ENCODE measurements at places on chromosomes 1 and 21.

- DNase-seq = no peak
Observed at GRCh38 chr1:113325022-113325421, 65.3 kb upstream of the MAGI3 start.

DNA sequence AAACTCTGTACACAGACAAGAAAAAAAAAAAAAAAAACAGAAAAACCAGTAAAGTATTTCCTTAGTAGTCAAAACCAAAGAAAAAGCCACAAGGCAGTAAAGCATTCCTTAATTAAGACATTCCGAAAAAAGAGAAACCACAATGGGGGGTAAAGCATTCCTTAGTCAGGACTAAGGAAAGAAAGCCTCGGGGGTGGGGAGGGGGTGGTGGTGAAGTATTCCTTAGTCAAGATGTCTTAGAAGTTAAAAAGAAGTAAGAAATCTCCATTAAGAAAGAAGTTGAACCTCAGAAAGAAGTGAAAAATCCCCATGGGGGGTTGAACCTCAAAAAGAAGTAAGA, 28.2 kb upstream of the FMO1 start:
- DNase-seq = no peak

- DNase-seq = no peak
Observed at GRCh38 chr1:216665406-216665805, 57.8 kb downstream of the ESRRG start.

DNA sequence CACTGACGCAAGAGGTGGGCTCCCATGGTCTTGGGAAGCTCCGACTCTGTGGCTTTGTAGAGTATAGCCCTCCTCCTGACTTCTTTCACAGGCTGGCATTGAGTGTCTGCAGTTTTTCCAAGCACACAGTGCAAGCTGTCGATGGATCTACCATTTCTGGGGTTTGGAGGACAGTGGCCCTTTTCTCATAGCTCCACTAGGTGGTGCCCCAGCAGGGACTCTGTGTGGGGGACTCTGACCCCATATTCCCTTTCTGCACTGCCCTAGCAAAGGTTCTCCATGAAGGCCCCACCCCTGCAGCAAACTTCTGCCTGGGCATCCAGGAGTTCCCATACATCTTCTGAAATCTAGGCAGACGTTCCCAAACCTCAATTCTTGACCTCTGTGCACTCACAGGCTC, 236.2 kb downstream of the COL11A1 start:
- DNase-seq = no peak

GRCh38 chr1:27556781-27557595, 47.0 kb downstream of the AHDC1 start:
- DNase-seq = peak; percentile 43

DNA sequence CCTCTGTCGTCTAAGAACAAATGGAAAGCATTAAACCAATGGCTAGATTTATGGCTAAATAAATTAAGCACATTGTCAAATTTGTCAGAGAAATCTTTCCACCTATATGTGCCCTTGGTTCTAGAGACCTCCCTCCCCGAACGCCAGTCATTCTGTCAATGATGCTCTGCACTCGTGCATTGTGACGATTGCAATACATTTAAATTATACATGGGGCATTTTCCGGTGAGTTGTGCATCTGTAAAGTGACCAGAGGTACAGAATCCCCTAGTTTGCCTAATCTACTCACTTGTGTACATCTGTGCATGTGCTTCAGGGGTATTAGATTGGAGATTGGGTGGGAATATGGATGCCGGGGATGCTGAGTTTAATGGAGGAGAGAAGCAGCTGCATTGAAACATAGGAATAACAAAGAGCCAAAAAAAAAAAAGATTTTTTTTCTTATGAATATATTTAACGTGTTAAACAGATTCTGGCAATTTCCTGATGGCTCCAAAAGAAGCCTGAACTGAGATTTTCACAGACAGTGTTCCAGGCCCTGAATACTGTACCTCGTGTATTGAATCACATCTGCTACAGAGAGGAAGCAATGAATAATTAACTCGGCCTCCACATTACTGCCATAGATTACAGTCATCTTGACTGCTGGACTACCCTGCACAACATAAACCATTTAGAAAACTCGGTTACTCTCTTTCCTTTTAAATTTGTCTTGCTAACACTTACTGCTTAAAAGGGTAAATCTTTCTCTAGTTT, 149.0 kb upstream of the C1orf87 start:
- DNase-seq = no peak

DNA sequence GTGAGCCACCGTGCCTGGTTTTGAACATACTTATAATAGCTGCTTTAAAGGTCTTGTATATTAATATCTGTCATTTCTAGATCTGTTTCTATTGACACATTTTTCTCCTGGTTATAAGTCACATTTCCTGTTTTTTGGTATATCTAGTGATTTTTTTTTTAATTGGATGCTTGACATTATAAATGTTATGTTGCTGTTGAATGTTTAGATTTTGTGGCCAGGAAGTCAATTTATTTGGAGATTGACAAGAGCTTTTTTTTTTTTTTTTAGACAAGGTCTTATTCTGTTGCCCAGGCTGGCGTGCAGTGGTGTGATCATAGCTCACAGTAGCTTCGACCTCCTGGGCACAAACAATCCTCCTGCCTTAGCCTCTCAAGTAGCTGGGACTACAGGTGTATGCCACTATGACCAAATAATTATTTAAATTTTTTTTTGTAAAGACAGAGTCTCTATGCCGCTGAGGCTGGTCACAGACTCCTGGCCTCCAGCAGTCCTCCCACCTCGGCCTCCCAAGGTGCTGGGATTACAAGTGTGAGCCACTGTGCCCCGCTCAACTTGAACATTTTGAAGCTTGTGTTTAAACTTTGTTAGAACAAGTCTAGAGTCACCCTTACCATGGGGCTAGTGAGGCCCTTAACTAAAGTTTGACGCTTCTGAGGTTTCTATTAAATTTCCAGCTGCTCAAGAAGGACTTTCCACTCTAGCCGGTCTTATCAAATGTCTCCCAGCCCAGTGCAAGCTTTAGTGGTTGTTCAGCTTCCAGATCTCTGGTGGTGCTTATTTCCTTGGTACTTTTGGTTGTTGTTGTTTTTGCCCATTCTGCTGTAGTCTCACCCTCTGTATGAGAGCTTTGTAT, 8.6 kb upstream of the CHI3L2 start:
- no peak for DNase-seq

DNA sequence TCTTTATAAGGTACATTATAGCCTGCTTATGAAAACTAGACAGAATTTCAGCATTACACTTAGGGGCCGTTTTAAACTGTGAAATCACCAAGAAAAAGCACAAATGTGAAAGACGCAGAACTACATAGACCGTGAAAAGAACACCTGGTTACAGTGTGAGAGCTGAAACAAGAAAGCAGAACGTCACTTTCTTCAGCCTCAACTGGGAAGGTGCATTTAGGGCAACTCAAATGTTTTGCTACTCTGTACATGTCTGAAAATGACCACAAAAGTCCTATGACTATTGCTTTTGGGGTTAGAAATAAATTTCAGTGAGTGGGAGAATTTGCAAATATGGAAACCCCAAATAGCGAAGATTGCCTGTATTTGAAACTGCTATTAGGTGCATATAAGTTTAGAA, 268.7 kb downstream of the OLFM3 start:
- DNase-seq = no peak

DNA sequence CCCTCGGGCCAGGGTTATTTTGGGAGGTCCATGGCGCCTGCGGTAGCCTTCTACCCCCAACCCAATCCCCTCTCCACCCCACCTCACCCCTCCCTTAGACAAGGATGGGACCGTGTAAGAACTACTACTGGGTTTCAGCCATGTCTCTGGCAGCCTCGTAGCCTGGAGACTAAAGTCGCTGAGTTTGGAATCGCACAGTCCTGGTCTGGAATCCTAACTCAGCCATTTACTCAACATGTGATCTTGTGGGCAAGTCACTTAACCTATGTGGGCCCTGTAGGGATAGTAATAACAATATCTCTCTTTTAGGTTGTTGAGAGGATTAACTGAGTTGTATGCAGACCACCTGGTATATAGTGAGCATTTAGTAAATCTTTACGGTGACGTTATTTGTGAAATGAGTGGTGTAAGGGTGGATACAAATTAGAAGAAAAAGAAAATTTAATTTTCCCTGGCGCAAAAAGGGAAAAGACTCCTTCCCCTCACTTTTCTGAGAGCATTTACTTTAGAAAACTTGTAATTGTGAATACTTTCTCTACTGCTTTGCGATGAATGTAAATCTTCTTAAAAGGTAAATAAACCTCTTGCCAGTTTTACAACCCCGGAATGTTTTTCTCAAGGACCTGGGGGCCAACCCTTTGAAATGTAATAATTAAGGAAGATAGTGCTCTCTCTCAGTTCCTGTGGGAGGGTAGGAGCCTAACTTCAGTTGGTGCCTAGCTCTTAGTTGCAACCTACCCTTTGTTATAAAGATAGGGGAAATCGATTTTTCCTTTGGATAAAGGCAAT, 615 bp upstream of the MRPS15 start:
- no peak for DNase-seq

- no peak for DNase-seq
Observed at GRCh38 chr1:97163591-97164275, 442.1 kb downstream of the PTBP2 start.

DNA sequence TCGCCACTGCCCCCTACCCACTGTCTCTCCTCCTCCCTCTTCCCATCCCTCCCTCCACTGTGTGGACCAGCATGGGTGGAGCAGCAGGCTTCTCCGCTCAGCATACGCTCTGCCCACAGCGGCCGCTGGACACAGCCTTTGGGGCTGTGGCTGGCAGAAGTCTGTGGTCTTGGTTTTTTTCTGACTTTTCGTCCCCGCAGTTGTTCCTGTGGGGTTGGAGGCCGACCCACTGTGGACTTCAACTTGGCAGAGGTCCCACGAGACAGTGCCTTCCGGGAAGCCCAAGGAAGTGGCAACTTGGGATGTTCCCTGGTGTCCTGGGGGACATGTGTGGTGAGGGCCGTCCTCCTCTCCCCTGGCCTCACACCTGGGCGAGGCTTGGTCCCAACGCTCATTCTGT, 162.5 kb upstream of the C1orf174 start:
- DNase-seq = no peak

GRCh38 chr1:47950471-47950870, 46.7 kb downstream of the TRABD2B start:
- DNase-seq = no peak

DNA sequence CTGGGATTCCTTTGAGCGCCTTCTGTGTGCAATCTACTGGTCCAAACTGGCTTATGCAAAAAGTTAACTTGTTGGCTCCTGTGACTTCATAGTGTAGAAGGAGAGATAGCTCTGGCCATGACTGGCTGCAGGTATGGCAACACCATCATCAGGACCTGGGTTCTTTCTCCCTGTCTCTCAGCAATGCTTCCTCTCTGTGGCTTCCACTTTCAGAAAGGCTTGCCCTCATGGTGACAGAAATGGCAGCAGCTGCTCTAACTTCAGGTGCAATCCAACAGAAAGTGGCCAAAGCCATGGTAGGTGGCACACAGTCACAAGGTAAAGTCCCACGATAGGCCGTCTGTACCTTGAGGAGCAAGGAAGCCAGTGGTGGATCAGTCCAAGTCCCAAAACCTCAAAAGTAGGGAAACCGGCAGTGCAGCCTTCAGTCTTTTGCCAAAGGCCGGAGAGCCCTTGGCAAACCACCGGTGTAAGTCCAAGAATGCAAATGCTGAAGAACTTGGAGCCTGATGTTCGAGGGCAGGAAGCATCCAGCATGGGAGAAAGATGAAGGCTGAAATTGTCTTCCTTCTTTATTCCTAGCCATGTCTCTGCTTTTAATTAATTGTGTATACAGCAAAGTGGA, 45.0 kb downstream of the ZBTB40 start:
- DNase-seq = no peak

- no peak for DNase-seq
Observed at GRCh38 chr1:241615043-241615974, 24.9 kb downstream of the CHML start.

DNA sequence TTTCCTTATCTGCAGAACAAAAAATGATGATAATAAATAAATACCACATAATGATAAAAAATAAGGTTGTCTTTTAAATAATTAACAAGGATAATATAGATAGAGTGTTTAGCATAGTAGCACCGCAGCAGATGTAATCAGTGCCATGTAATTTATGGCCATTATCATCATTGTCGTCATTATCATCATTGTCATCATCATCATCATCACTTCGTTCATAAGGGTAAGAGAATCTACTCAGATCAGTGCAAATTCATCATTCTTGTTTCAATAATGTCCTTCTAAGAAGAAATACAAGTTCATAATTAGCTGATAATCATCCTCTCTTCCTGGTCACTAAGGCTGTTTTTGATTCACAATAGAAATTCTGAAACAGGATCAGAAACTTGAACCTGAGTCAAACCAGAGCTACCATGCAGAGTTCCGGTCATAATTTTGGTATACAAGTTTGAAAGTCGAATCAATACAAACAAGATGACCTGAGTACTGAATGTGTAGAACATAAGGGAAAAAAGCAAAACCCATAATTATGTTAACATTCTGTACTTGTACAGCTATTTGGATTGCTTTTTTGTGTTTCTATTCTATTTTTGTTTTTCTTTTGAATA, 172.0 kb downstream of the LRRC40 start:
- DNase-seq = no peak

DNA sequence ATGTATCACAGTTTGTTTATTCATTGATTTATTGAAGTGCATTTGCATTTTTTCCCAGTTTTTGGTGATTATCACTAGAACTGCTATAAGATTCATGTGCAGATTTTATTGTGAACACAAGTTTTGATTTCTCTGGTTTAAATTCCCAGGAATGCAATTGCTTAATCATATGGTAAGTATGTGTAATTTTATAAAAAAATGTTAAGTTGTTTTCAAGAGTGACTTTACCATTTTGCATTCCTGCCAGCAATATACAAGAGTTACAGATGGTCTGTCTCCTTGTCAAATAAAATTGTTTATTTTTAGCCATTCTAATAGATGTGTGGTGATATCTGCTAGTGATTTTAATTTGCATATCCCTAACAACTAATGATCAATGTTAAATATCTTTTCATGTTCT, 127.3 kb upstream of the APP start:
- DNase-seq = no peak

DNA sequence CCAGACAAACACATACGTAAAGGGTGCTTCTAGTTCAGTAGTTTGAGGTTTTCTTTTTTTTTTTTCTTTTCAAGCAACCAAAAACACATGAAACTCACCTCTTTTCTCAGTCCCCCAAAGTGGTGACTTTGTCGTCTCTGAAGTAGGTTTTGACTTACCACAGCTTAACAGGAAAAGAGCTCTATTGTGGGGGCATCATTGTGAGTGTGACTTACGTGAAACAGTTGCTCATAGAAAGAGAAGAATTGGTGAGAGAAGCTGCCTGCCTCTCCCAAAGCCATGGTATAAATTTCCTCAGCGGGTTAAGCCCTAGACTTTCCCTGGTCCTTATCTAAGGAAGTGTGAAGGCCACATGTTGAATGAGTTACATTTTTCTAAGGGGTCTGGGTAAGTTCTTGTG, 11.9 kb downstream of the FASLG start:
- no peak for DNase-seq

Measured in activated naive CD4-positive, alpha-beta T cell (primary cell).